ENCODE measurements at places on chromosomes 4 and X. TPM values are rescaled to one million over a fixed set of nuclear protein-coding genes. Genes with fewer than 3 reads are reported as not detected.

CC2D2A gene
- total RNA-seq: not detected

SPINK2 gene
- not detected for total RNA-seq

LCORL gene
- 5.7 TPM for total RNA-seq

SMIM9 gene
- total RNA-seq: not detected

ZNF711 gene
- 0.35 TPM for total RNA-seq

DNA sequence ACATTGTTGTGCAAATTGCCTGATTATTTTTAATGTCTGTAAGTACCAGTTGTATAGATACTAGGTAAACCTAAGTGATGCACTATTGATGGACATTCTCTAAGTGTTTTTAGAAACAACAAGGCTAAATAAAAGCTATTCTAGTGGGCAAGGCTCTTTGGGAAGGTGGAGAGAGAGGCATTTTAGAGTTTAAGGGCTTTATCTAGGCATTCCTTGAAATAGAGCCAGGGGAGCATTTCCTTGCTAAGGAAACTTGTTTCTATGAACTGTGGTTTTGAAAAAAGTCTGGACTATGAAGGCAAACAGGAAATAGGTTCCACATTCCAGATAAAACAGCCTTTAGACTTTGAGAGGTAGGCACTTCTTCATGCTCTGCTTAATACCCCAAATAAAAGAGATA, 23.8 kb downstream of the BMX start:
- no peak for DNase-seq

DNA sequence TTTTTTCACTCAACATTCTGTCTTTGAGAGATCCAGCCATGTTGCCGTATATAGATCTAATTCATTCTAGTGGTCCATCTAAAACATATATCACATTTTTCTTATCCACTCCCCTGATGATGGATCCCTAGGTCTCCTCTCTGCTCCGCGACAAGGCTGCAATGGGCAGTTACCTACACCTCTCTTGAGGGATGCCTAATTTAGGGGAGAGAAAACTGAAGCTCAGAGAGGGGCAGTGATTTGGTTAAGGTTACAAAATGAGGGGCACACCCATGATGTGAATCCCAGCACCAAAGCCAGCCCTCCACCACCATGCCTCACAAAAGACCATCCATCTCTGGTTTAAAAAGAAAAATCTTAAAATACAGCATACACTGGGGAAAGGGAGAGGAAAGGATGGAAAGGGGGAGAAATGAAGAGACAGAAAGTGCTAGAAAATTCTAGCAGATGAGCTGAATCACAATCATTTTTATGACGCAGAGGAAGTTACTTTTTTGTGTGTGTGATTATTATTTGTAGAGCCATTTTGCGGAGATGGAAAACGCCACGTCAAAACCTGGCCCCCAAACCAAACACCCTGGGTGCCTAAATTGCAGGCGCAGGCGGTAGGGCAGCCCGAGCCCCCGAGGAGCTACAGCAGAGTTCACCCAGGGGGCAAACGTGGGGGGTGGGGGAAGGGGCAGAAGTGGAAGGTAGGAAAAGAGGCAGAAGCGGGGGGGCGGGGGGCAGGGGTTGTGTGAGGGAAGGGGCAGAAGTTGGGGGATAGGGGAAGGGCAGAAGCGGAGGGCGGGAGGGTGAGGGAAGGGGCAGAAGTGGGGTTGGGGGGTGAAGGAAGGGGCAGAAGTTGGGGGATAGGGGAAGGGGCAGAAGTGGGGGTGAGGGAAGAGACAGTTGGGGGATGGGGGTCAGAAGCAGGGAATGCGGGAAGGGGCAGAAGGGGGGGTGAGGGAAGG, 1.3 kb upstream of the TSPYL2 start:
- peak; percentile 27 for DNase-seq

DNA sequence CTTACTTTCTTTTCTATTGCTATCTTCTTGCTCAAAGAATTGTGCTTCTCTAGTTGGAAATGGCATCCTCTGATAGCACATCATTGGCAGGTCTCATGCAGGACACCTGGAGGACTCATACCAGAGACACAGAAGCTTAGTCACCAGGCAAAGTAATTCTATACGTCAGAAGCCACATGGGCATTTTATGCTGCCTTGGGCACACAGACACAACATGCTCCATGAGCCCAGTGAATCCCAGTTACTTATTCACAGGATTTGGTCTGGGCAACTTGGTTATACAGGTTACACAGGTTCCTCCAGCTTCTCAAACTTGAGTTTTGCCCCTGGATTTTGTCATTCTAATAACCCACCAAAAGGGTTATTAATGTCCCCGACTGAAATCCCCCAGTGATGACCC, 7.1 kb downstream of the RASSF6 start:
- no peak for DNase-seq

- DNase-seq: no peak
These were observed 26.2 kb upstream of the SLC25A6 start for GRCh38 chrX:1417921-1418771.
